ENCODE measurements at places on chromosomes 3 and 15.

DNA sequence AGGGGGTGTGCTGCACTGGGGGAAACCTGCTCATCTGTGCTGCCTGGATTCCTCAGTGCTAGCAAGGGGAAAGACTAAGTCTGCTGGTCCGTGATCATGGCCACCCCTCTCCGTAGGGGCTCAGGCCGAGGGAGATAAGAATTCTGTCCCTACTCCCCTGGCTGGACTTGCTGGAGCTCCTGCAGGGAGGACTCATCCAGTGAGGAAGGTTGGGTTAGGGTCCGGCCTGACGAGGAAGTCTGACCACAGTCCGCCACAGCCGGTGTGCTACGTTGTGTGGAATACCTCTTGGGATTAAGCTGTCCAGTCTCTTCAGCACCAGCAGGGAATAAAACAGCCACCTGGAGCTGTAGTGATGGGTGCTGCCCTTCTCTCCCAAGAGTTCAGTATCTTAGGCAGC, 1309.1 kb upstream of the CADM2 start:
- DNase-seq = no peak

DNA sequence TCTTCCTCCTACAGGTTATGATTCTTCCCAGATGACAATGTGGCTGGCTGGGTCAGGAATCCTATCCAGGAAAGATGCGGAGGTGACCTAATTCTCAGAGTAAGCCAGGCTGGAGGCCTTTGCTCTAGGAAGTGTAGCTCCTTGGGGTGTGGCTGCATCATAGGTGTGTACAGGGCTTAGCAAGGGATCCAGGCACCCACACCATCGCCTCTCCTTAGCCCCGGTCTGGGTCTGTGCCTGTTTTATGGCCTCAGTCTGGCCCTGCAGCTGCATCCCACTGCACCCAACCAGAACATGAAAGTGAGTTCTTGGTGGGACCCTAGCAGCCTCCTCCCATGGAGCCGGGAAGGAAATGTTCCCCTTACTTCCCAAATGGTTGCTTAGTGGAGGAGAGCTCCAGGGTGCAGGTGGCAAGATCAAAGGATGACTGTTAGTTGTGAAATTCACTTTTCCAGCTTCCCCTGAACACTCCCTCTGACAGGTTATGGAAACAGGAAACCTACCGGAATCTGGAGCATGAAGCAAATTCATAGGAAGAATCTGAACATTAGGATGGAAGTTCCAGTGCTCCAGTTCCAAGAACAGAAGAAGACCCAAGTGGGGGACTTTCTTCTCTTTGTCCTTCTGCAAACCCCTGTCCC, 2.7 kb upstream of the AMOTL2 start:
- DNase-seq = no peak

DNA sequence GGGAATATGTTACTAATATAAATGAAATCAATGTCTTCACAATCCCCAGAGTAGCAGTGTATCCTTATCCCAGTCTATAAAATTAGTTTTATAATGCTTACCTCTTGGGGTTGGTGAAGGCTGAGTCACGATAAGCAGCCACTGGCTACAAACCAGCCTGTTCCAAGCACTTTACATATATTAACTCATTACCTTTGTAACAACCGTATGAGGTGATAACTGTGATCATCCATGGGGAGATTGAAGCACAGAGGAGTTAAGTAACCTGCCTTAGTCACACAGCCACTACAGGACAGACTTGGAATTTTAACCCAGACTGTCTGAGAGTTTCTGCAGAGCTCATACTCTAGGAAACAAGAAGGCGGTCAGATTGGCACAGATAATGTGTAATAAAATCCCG, 43.3 kb upstream of the MITF start:
- no peak for DNase-seq

- no peak for DNase-seq
Measured at GRCh38 chr3:101689286-101689685, 2.8 kb upstream of the RPL24 start.

DNA sequence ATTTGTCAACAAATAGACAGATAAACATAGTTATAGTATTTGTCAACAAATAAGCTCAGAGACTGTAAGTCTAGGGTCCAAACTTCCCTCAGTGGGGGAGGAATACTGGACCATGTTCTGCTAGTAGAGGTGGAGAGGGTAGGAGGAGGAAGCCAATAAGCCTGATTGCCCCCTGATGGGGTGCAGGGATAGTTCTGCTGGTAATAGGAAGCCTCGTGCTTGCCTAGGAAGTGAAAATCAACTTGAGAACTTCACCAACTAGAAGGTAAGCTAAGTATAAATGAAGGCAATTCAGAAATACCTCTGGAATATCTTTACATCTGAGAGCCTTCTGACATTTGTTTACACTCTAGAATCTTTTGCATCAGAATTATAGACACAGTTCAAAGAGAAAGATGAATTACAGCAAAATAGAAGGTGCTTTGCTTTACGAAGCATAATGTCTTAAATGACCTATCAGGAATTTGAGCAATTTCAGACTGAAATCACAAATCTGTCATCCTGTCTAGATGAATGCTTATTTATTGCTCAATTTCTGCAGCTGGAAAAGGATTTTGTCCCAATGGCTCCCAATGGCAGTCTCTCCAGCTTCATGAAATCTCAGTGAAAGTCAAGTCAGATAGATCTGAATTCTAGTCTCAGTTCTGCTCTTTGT, 225.6 kb upstream of the TBC1D5 start:
- no peak for DNase-seq

GRCh38 chr3:53273146-53273670, 17.4 kb upstream of the TKT start:
- no peak for DNase-seq

- no peak for DNase-seq
Measured at GRCh38 chr3:179840985-179841384, 188.1 kb downstream of the USP13 start.

DNA sequence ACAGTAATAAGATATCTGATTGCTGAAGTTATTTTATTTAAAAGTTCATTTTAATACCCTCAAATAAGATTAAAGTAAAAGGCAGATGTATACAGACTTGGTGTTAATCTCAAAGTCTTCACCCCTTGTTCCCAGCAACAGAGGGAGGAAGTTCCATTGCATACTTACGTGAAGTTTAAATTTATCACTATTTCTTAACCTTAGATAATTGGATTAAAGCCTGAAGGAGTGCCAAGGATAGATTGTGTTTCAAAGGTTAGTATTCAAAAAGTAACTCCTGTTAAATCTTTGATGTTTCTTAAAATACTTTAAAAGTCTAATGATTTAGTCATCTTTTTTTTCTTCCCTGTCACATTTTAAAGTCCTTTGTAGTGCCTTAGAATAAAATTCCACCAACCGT, 39.3 kb downstream of the ATP1B3 start:
- no peak for DNase-seq

DNA sequence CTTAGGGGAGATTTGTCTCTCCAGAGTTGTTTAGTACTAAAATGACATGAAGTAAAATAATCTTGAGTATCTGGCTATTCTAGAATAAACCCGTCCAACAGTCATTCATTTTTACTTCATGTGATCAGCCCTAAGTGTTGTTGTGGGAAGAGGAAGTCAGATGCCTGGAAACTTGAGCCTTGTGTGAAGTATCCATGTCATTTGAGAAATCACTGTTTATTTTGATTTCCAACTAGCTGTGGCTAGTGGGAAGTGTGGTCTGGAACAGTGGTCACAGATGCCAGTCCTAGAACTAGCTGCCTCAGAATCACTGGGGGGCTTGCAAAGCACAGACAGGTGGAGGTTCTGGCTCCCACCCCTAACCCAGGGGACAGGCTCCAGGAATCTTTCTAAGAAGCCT, 77.7 kb upstream of the LIMD1 start:
- no peak for DNase-seq

DNA sequence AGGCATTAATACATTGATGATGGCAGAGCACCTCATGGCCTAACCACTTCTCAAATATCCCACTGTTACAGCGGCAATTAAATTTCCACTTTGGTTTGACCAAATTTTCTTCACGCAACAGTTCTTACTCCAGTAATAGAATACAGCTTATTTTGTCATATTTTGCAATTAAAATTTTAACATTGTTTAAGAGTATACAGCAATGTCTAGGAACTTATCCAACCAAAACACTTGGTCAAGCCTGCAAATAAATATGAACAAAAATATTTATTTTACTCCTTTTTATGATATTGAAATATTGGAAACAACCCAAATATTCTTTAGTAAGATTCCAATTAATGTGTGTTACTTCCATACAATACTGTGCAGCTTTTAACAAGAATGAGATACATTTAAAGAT, 45.3 kb upstream of the C3orf80 start:
- no peak for DNase-seq

Data from NCI-H2081 (cell line).